ENCODE measurements at places on chromosomes 6 and 20.

GRCh38 chr20:42366626-42367025 lies 748.4 kb upstream of the CHD6 start:
- no peak for DNase-seq

DNA sequence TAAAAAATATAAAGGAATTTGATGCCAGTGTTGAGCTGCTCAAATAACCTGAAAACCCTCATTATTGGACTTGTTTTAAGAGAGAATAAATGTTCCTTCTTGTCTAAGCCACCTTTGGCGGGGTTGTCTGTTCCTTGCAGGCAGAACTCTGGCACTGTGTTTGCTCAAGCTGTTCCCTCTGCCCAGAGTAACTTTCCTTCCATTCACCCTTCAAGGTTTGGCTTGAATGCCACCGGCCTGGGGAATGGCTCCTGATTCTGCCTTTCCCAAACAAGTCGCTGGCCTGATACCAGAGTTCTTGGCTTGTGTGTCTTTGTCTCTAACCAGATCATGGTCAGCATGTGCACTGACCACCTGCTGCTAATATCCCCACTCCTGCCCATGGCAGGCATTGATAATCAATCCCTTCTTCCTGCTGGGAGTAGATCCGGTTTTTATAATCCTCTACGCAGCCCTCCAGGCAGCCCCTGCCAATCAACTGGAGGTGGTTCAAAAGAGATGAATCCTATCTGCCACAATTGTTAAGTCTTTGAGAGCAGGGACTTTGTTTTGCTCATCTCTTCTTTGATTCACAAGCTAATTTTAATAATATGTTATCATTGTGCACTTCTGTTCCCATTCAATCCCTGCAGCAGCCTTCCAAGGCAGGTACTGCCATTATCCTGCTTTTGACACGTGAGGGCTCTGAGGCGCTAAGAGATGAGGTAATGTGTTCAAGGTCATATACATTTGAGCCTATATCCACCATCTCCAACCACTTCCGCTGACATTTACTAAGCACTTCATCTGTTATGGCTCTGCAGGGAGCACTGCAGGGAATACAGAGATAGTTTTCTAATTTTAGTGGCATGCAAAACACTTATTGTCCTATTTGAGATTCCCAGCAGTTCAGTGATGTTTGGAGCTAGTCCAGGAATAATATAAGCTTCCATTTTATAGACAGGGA lies 3.1 kb upstream of the CCM2L start:
- no peak for DNase-seq

DNA sequence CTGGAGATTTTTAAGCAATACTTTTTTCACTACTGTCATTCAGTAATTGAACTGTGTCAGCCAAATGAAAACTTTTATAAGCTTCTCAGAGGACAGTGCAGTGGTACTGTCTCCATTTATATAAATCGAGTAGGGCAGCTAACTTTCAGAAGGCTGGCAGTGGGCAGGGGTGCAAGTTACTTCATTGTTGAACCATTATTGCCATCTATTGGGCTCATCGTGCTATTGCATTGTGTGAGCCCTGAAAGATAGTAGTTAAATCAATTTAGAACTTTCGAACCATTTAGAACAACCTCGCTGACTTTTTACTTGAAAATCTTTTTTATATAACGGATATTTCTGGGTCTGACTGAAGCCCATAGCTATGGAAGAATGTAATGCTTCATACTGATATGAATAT lies 347.8 kb upstream of the PLCB4 start:
- peak; percentile 81 for DNase-seq

DNA sequence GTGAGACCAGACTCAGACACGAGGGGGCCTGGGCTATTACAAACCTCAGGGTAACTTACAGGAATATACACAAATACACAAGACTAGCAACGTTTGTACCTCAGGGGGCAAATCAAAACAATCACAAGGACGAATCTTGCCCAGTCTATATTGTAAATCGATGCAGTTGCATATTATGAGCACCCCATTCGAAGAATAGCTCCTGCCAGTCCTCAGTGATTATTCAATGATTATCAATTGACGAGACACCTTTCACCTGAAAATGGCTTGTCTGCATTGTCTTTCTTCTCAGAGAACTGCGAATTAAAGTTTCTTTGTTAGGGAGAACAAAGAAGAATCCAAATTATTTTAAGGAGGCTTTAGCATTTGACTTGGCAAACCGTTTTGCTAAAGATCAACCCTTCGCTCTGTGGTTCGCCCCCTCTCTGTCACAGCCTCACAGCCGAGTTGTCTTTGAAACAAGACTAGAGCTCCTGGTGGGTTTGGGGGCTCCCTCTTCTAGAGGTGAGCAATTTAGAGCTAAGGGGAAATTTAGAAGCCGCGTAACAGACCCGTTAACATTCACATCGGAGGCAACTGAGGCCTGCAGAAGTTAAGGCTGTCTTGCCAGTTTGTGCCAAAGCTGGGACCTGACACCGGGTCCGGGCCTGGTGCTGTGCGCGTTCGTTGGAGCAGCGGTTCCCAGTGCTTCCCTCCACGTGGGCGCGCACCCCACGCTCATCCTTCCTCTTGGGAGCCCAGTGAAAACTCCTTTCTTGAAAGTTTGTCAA lies 24.9 kb upstream of the MAP3K7 start:
- DNase-seq: no peak

GRCh38 chr6:32666420-32667300 lies at the start of gene HLA-DQB1:
Gene HLA-DQB1, minus strand, starts transcription at chr6:32666657. Its CDS starts 50 bp downstream, at chr6:32666607.
- no peak for DNase-seq
